ENCODE measurements at places on chromosomes 12 and 14.
A peak's percentile ranks its signal among the peaks of the same experiment; 100 is the strongest.

- DNase-seq, result no peak
These were observed 3.6 kb upstream of the DHRS2 start for GRCh38 chr14:23632461-23633159.

GRCh38 chr12:4958697-4959375 is 49.1 kb downstream of the KCNA1 start:
- no peak for DNase-seq

GRCh38 chr12:94704452-94705306 is 54.3 kb upstream of the TMCC3 start:
- DNase-seq, result no peak

GRCh38 chr14:24441904-24442239 is 704 bp downstream of the SDR39U1 start:
- no peak for DNase-seq

DNA sequence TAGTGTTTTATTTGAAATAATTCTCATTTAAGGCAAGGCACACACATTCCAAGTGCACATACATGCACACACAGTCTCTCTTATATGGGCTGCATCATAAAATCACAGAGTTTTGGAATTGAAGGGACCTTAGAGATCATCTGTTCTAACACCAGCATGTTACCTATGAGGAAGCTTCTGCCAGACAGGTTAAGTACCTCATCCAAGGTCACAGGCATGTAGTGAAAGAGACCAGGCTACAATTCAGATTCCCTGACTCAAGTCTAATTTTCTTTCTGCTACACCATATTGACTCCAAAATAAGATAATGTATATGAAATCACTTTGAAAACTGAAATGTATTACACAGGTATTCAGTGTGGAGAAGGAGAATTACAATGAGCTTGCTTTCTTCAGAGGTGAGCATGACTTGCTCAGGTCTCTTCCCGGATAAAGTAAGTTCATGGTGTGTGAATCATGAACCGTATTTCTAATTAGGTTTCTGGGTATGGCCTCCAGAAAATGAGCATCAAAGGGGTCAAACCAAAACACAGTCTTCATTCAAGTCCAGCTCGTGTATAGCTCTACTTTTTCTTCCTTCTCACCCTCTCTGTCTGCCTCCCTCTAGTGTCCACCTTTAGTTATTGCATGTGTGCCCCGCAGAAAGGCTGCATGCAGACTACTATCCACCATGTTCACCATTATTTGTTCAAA is 411.9 kb downstream of the FUT8 start:
- peak; percentile 15 for DNase-seq

GRCh38 chr14:21034707-21035106 is at the start of gene RNASE13:
TSS of gene RNASE13 (minus strand) at chr14:21034807. CDS start at chr14:21034288, 519 bp downstream.
- no peak for DNase-seq

DNA sequence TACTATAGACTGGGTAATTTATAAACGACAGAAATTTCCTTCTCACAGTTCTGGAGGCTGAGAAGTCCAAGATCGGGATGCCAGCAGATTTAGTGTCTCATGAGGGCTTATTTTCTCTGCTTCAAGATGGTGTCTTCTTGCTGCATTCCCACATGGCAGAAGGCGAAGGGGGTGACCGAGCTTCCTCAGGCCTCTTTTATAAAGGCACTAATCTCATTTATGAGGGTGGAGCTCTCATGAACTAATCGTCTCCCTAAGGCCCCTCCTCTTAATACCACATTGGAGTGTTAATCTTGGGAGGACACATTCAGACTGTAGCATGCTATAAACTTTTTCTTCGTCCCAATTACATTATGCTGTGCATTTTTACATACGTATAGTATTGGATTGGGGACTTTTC is 200.4 kb upstream of the ARHGAP5 start:
- DNase-seq, result no peak

DNA sequence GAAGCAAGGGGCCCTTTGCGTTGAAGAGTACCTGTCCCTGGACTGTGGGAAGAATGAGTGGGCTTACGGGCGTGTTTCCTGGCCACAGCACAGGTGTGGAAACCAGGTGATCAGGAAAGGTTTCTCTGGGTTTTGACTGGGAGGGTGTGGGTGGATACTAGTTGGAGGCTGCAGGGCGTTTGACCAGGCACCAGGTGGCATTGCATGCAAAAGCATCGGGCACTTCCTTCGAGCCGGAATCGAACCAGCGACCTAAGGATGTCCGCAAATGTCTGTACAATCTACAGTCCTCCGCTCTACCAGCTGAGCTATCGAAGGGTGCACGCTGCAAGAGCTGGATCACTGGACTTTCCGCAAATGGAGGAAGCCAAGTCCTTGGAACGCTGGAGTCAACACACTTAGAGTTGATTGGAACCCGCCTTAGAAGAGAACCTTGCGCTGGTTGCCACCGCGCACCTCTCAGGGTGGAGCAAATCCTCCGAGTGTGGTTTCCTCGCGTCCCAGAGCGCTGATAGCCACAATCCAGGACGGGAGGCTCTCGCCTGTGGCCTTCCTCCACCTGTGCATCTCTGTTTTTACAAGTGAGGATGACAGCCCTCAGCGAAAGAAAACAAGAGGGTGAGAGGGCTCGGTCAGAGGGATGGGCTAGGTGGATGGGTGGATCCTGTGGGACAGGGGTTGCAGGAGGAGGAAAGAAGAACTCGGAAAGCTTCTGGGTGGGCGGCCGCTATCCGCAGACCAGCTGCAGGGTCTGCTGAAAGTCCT is 21.2 kb upstream of the RNASE4 start:
- DNase-seq, result peak; percentile 49

Measured in stimulated activated CD4-positive, alpha-beta T cell treated with anti-CD3 and anti-CD28 coated beads, Interleukin-1b, Interleukin-23, amount 100 ng/mL, for 1 hour (primary cell).